ENCODE measurements at places on chromosomes 2 and 18.

- no peak for DNase-seq
These were observed 37.2 kb downstream of the AQP12A start for GRCh38 chr2:240728827-240729226.

DNA sequence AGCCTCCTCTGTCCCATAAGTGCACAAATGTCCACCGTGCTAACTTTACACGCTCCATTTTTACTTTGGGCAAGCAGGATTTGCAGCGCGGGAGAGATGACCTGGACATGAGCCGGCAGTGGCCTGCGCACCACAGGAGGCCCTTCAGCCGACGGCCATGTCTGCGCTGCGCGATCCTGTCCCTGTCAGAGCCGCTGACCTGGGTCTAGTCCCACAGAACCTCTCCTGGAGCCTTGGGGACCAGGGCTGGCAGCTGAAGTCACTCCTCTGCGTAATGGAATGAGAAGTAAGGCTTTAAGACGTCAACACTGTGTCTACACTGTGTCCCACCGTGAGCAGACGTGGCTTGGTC is 29.6 kb downstream of the ADI1 start:
- DNase-seq = no peak

GRCh38 chr2:203580844-203581243 is 45.7 kb upstream of the RAPH1 start:
- DNase-seq = no peak

- no peak for DNase-seq
These were observed 194.7 kb downstream of the BABAM2 start for GRCh38 chr2:28085201-28085600.

DNA sequence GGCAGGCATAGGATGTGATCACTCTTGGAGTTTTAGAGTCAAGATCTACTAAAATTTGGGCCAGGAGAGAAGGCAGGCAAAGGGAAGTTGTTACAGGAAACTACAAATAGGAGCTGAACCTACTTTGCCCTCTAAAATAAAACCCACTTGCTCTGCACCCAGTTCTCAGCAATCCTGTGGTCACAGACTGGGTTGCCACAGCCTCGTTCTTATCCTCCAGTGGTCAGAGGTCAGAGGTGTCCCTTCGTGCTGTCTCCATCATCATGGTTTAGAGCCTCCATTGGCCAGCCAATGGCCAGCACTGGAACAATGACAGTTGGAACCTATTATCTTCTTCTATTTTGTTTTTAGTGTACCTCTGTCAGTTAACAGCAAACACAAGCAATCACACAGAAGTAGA is 90.7 kb upstream of the TNP1 start:
- no peak for DNase-seq

DNA sequence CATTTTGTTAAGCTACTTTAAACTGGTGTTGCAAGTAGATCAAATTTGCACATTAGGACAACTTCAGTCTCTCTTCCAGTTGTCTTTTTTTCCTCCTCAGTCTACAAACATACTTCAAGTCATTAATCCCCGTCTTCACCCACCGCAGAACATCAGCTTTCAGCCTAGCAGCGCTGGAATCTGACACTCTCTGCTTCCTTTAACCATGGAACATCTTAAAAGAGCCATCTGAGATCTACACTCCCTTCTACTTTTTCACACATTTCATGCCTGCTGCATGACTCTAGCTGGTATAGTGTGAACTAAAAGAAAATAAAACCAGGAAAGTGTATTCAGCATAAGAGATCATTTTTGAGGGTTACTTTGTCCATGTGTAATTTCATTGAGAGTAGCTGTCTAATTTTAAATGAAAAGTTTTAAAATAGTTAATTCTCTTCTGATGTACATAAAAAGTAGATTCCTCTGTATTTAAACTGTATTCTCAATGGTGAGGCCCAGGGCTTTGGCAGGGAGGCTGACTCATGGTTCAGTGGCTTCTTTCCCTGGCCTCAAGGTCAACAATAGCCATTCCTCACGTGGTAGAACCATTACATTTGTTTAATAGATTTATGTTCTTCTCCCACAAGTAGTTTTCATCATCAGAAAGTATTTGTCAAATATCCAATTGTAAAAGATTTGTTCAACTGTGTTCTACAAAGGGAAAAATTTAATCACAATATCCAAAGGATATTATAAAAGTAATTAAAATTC is 16.5 kb downstream of the SGPP2 start:
- DNase-seq = no peak

- no peak for DNase-seq
These were observed 169.2 kb upstream of the HS6ST1 start for GRCh38 chr2:128487650-128488387.

GRCh38 chr2:122652670-122653069 is 897.2 kb downstream of the TSN start:
- no peak for DNase-seq

DNA sequence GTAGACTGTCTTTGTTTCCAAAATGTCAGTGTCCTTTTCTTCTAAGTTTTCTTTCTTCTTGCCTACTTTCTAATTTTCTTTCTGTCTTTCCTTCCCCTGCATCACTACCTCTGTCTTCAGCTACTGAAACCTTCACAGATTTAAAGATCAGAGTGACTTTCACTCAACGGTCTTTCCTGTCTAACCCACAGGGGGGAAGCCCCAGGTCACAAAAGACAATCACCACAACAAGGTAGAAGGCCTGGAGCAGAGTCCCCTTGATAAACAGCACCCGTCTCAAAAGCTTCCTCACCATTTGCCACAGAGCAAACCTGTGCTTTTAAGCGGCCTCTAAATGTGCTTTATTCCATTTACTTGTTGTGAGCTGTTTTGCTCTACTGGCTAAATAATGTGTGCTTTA is 665.4 kb downstream of the BCL11A start:
- peak; percentile 50 for DNase-seq

GRCh38 chr2:156349605-156350004 is 17.1 kb upstream of the NR4A2 start:
- no peak for DNase-seq

DNA sequence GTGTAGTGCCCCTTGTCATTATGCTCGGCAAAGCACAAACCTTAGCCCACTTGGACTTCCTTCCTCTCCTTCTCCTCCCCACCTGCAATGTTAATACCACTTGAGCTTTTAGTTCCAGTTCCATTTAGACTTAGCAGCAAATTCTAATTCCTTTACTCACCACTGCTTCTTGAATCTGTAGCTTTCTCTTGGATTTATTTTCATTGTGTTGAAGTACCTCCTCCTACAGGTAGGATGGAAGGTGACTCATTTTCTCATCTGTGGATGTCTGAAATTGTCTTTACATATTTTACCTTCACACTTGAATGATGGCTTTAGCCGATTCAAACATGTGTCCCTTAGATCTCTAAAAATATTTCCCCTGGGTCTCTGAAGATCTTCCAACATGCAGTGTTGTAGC is 32.8 kb upstream of the BIN1 start:
- no peak for DNase-seq

Data from CD8-positive, alpha-beta T cell (primary cell).